Fibroblast of the aortic adventitia (primary cell): ENCODE measurements at places on chromosomes 11 and 22.
A peak's percentile ranks its signal among the peaks of the same experiment; 100 is the strongest.

GRCh38 chr11:68506908-68507307 is 46.4 kb downstream of the PPP6R3 start:
- no peak for DNase-seq

GRCh38 chr11:22347857-22348487 is 9.8 kb downstream of the SLC17A6 start:
- DNase-seq: no peak

DNA sequence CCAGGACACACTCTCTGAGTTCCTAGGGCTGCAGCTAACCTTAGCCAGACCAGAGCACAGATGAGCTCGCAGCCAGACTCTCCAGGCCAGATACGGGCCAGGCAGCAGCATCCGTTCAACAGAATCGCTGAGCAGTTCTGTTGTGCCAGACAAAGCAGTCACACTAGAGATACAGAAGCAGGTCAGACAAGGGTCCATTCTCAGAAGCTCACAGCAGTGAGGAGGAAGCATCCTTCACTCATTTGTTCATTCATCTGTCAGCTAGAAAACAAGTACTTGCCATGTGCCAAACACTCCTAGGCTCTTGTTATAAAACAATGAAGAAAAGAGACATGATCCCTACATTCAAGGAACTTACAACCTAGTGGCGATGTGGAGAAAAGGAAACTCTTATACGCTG is 2.6 kb downstream of the LMO2 start:
- DNase-seq: no peak

DNA sequence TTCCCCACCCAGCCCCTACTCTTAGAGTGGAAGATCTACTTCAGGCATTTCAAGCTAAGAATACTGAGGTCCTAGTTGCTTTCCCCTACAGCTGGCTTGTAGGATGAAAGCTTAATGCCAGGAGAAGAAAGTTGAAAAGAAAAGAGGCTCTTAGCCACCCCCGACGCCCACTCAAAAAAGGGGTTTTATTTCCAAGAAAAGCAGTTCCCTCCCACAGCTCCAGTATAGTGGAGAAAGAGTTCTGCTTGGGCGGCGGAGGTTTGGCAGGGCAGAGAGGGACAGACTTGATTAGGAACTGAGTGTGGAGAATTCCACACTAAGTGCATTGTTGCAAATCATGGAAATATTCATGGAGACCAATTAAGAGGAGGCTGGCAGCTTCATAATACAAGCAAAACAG is 470.9 kb downstream of the ETS1 start:
- no peak for DNase-seq

DNA sequence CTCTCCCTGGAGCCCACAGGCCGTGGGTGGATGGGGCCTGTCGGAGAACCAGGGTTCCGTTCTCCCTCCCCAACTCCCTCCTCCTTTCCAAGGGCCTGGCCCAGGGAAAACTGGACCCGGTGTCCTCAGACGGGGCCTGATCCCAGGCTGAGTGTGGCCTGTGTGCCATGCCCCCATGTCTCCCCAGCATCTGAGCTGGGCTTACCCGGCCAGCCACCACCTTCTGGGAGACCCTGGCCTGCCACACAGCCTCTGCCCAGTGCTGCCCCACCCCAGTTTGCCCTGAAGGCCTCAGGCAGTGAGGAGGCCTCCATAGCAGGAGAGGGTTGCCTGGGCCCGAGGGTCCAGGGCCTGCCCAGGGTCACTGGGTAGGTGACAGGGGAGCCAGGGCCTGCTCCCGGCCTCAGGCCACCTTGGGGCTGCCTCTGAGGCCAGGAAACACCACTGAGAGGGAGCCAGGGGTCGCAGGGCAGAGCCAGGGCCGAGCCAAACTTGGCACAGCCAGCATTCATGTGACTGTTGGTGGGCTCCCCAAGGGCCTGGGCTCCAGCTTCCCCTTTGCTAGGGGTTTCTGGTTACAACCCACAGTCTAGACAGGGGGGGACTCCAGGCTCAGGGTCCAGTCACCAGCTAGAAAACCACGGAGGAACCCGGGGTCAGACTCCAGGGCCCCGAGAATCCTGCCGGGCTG is 590 bp upstream of the IFITM10 start:
- no peak for DNase-seq

GRCh38 chr22:27576413-27576812 is 225.1 kb downstream of the MN1 start:
- no peak for DNase-seq

DNA sequence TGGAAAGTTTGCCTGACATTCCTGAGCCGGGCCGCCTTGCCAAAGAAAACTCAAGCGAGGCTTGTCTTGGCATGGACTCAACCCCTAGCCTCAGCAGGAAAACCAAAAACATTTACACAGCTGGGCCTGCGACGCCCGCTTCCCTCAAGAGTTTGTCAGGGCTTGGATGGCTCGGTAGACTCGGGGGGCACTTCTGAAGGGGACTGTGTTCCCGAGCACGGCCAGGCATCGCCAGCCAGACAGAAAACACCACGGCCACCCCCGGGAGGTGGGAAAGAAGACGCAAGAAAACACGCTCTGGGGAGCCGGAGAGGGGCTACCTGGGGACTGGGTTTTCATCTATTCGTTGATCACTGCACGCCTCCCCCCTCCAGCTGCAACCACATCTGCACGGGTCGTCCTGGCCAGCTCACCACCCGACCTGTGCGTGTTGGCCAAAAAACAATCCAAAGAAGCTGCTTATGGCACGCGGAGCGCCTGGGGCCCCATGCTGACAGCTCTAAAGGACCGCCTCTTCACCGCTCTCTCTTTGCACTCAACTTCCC is 380.7 kb downstream of the MN1 start:
- peak; percentile 99 for DNase-seq

DNA sequence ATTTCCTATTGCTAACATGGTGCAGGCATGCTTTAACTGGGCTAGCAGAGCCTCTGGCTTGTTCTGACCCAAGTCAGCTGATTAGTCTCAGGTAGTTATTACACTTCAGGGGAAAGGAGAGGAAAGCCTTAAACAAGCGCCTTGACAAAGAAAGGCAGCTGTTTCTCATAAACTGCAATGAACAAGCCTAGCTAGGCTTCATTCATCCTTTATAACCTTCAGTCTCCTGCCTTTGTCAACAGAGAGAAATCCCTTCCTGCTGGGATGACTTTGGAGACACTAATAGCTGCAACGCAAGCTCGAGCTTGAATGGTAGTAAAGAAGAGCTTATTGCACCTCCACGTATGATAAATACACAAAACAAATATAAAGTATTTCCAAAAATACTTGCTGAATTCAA is 68.4 kb downstream of the CCDC34 start:
- no peak for DNase-seq

DNA sequence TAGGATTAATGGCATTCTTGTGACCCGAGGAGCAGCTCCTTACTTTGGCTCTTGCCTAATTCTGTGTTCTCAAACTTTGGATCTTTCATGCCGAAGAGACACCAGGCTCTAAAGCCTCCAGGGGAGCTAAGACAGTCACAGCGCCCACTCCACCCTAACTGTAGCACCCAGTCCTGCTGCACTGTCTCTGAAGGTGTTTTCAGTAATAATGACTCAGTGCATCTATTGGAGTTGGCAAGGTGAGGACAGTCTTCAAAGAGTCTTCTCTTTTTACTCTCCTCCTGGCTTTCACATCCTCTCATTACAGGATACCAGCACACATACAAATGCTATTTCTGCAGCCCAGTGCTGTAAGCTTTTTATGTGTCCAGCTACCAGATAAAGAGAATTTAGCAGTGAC is 69.4 kb downstream of the PPFIBP2 start:
- DNase-seq: no peak
